ENCODE measurements at places on chromosomes 2 and 18. TPM values are rescaled to one million over a fixed set of nuclear protein-coding genes. Genes with fewer than 3 reads are reported as not detected.

The IL1B gene
- total RNA-seq, result 2.6 TPM

The ESPNL gene
- total RNA-seq, result 4.2 TPM

DNA sequence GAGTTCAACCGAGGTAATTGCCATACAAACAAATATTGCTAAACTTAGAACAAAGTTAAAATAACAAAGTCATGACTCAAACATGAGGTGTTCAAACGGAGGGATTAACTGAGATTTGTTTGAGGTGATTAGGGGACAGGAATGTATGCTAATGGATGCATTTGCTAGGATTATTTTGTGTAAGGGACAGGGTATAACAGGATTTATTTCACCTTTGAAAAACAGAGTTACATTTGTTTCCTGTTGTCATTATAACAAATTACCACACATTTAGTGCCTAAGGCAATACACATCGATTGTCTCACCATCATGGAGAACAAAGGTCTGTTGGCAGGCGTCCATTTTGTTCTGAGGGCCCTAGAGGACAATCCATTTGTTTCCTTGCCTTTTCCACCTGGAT lies 304.3 kb upstream of the CNTNAP5 start:
- no peak for DNase-seq

The DARS1 gene
- total RNA-seq, result 94.1 TPM

The FAM237A gene
- total RNA-seq, result not detected

- DNase-seq, result no peak
Observed at GRCh38 chr2:225275443-225275842, 124.1 kb upstream of the NYAP2 start.

GRCh38 chr2:219434718-219435525 lies at the start of gene SPEG:
Gene SPEG, plus strand, starts transcription at chr2:219434843. Its CDS starts 135 bp downstream, at chr2:219434978.
- no peak for DNase-seq

DNA sequence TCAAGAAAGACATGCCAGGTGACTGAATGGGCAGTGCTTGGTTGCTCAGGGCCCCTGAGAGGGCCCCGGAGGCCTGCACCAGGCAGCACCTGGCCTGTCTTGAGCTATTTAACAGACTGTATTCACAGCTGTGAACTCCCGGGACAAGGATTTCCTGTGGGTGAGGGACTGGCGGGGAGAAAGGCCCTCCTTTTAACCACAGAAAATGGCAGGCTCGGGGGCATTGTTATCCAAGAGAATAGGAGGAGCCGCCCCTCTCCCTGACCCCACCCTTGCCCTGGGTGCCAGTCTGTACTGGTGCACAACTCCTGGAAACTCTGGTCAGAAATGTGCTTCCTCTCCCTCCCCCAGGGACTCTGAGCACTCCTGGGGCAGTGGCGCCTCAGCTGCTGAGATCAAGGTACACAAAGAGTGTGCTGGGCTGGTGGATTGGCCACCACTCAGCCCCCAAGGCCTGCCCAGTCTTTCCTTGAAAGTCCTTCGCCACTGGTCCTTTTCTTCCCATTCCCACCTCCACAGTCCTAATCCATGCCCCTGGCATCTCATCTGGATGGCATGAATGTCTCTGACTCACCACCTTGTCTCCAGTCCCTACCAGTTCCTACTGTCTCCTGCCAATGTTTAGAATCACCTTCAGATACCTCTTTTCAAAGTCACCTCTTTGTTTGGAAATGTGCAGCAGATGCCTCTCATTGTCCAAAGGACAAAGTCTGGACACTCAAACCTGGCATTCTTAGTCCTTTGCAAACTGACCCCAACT lies 19.6 kb upstream of the EPAS1 start:
- no peak for DNase-seq

DNA sequence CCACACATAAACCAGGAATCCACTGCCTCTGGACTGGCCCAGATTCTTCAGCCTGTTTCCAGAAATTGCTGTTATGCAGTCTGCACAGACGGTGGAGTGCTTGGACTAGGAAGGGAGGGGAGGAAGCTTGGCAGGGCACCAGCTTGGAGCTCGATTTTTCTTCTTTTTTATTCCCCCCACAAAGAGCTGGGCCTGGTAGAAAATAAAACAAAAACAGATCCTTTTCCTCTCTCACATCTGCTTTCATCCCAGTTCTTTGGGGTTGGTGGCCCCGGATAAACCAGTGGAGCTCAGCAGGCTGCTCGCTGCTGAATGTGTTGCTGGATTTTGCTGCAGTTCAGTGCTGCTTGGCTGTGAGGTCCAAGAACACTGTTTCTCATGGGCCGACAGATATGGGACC lies 16.0 kb downstream of the LRRTM1 start:
- no peak for DNase-seq

GRCh38 chr18:50231621-50232020 lies 34.7 kb downstream of the CFAP53 start:
- no peak for DNase-seq

- DNase-seq, result peak; percentile 17
Observed at GRCh38 chr2:167144179-167144898, 256.1 kb downstream of the XIRP2 start.

The SCN7A gene
- 0.32 TPM for total RNA-seq

DNA sequence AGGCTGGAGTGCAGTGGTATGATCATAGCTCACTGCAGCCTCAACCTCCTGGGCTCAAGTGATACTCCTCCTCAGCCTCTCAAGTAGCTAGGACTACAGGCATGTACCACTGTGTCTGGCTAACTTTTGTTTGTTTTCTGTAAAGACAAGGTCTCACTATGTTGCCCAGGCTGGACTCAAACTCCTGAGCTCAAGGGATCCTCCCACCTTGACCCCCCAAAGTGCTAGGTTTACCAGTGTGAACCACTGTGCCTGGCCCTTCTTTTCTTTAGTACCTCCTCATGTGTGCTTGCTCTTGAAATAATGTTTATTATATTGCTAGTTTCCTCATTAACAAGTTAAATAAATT lies 19.0 kb upstream of the COBLL1 start:
- DNase-seq, result no peak

GRCh38 chr2:170878505-170878904 lies 50.5 kb upstream of the GORASP2 start:
- peak; percentile 5 for DNase-seq

The BABAM2 gene
- total RNA-seq, result 29.0 TPM

DNA sequence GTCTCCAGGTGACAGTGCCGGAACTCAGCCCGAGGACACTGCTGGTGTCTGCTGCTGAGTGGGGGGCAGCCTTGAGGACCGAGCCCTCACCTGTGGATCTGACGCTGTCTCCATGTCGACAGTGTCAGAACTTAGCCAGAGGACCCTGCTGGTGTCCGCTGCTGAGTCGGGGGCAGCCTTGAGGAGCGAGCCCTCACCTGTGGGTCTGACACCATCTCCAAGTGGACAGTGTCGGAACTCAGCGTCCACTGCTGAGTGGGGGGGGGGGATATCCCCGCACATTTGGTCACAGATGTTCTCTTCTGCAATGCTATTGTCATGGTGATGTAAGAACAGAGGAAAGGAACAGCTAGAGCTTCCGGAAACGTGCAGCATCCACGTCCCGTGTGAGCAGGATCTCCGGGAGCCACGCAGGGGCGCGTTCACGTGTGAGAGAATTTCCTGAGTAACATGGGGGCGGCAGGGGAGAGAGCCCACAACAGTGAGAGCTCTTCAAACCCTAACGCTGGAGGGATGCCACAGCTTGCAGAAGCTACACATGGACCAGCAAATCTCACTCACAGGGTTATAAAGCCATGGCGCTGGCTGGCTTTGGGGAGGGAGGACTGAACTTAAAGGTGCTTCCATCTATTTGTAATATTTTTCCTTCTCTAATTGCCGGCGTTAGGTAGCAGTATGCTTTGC lies 250.7 kb upstream of the SALL3 start:
- DNase-seq, result no peak

The IL36G gene
- total RNA-seq, result not detected

GRCh38 chr2:100036793-100037192 lies 105.6 kb downstream of the AFF3 start:
- no peak for DNase-seq

DNA sequence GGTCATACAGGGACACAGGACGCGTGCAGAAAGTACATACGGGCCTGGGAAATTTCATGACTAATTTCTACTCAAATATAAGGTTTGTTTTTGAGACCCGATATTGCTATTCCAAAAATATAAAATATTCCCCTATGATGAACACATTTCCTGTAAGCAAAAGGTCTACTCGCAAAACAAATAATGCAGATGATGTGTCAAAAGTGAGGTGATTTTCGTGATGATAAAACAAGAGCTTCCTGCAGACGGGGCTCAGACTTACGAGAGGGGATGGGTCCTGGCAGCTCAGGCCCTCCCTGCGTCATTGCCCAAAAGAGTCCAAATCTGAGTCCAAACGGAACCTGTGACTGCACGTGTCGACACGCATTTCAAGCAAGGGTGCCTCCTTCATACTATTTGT lies 62.7 kb downstream of the MBP start:
- DNase-seq, result no peak

GRCh38 chr2:237092920-237093781 lies 7.5 kb downstream of the COPS8 start:
- DNase-seq, result peak; percentile 90

The CRYBA2 gene
- not detected for total RNA-seq

The ARMC9 gene
- total RNA-seq, result 189 TPM

- no peak for DNase-seq
Observed at GRCh38 chr2:203704430-203704829, 2.0 kb upstream of the CD28 start.

The VIT gene
- total RNA-seq, result not detected

GRCh38 chr2:2502201-2502549 lies 171.1 kb upstream of the MYT1L start:
- no peak for DNase-seq

The POTEJ gene
- not detected for total RNA-seq

The ANKRD53 gene
- total RNA-seq, result 1.3 TPM

GRCh38 chr2:134361648-134362047 lies 107.8 kb downstream of the MGAT5 start:
- no peak for DNase-seq

GRCh38 chr2:192044496-192044895 lies 150.2 kb downstream of the TMEFF2 start:
- no peak for DNase-seq

DNA sequence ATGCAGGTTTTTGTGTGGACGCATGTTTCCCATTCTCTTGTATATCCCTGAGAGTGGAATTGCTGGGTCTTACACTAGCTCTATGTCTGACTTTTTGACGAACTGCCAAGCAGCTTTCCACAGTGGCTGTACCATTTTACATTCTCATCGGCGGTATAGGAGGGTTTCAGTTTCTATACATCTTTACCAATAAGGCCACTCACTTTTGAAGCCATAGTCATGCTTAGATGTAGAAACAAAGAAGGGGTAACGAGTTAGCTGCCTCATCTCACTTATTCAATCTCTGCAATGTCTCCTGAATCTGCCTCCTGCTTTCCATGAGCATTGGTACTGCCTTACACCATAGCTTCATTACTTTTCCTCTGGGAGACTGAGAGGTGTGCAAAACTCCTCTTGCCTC lies 47.4 kb downstream of the MMADHC start:
- no peak for DNase-seq

GRCh38 chr2:123770996-123771720 lies 253.9 kb upstream of the CNTNAP5 start:
- no peak for DNase-seq

The TRIP12 gene
- total RNA-seq, result 335 TPM

DNA sequence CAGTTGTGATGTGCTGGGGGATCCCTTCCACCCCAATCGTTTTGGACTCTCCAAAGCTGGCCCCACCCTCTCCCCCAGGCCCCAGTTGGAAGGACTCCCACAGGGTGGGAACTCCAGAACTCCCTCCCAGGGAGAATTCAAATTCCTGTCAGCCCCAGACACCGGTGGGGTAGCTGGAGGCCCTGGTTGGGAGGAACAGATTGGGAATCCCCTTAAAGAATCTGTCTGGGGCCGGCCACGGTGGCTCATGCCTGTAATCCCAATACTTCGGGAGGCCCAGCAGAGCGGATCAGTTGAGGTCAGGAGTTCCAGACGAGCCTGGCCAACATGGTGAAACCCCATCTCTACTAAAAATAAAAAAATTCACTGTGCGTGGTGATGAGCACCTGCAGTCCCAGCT lies 155.5 kb downstream of the ANKRD36C start:
- DNase-seq, result no peak

DNA sequence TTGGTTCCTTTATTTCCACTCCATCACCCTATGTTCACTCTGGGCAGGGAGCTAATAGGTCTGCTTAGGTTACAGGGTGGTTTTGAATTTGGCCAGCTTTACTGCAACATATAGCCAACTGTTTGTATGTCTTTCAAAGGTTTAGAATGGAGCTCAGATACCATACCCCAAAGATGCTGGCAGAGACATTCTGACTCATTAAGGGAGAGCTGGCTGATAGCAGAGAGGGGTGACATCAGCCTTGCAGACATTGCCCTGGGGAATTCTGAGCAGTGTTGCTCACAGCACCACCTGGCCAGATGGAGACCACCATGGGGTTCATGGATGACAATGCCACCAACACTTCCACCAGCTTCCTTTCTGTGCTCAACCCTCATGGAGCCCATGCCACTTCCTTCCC lies 2.1 kb downstream of the PROKR1 start:
- DNase-seq, result no peak

DNA sequence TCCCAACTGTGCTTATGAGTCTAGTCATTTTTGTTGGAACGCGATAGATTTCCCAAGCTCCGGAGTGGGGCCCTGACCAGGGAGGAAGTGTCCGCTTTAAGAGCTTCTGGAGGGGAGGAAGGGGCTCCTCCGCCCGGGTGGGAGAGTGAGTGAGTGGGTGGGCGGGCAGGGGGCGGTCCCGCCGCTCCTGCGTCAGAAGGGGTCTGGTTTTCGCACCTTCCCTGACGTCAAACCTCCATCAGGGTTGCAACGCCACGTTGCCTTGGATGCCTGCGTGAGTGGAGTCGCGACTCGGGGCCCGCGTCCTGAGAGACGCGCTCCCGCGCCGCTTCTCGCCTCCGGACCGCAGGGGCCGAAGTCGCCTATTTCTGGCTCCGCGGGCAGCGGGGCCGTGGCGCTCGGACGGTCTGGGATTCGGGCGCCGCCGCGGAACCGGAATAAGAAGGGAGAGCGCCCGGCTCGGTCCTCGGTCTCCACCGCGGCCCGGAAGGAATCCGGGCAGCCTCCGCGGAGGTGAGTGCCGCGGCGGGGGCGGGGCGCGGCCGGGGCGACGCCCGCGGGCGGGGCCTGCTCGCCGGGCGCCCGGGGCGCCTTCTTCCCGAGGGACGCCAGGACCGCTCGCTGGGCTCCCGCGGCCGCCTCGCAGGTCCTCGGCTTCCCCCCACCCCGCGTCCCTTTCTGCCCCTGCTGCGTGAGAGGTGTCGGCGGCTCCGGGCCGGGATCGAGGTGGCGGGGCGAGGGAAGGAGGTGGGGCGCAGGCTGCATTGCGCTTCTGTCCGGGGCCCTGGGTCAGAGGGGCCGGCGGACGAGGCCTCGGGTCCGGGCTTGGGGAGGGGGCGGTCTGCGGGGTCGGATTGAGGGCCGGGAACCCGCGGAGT lies at the start of gene ZDBF2:
Gene ZDBF2, plus strand, starts transcription at position 230 of the 878 bp plus-strand sequence. CDS start 7,187 bp downstream, outside the sequence.
- DNase-seq, result peak; percentile 87

The TMEM169 gene
- 0.43 TPM for total RNA-seq

The FKBP1B gene
- total RNA-seq, result 9.3 TPM
